DMS153 (cell line): ENCODE measurements at places on chromosomes 5 and 9.

- DNase-seq, result no peak
Measured at GRCh38 chr5:143314659-143315058, 88.8 kb downstream of the NR3C1 start.

DNA sequence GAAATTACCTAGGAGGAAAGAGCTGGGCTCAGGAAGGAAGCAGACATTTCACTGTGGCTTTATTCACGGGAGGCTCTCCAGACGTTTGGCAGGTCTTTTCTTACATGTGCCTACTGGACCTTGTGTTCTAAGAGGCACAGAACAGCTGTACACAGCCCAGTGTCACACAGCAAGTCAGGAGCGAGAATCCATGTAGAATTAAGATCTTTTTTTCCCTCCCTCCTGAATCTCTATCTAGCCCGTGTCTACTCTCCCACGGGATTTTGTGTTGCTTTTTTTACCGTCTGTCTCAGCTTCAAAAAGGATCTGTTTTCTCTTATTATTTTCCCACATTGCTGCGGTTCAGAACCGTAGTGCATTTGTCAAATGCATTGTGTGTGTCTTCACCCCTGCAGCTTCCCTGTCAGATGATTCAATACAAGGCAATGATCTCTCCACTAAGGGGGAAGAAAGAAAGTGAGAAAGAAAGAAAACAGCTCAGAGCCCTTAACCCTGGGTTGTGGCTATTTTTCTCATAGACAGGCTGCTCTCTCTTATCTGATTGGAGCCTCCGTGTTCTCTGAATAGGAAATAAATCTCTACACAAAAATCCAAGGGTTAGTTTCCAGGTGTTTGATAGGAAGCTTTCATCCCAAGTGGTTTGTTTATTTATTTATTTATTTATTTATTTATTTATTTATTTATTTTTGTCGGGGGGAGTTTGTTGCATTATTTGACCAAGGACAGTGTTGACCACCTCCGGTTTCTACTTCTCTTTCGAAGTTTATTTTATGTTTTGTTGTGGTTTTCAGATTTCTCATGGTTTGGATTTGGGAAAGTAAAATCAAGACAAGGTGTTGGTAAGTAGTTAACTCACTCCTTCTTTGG lies 191.0 kb downstream of the NTRK2 start:
- DNase-seq, result no peak

DNA sequence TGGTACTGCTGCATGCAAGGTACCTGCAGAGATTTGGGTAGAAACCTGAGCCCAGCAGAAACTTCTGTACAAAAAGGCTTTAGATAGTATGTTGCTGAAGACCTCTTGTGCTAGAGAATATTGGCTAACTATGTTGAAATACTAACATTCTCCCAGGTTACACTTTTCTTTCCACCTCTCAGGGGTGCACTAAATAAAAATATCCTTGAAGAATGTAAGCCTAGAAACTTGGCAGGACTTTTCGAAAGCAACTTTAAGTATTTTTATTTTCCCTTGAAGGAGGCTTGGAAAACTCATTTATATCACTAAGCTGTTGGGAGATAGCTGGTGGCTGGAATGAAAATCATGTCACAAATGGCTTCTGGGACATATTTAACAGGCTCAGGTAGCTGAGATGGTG lies 50.0 kb downstream of the FBXL7 start:
- DNase-seq, result no peak

- no peak for DNase-seq
Measured at GRCh38 chr9:84296146-84296843, 44.3 kb downstream of the SLC28A3 start.

DNA sequence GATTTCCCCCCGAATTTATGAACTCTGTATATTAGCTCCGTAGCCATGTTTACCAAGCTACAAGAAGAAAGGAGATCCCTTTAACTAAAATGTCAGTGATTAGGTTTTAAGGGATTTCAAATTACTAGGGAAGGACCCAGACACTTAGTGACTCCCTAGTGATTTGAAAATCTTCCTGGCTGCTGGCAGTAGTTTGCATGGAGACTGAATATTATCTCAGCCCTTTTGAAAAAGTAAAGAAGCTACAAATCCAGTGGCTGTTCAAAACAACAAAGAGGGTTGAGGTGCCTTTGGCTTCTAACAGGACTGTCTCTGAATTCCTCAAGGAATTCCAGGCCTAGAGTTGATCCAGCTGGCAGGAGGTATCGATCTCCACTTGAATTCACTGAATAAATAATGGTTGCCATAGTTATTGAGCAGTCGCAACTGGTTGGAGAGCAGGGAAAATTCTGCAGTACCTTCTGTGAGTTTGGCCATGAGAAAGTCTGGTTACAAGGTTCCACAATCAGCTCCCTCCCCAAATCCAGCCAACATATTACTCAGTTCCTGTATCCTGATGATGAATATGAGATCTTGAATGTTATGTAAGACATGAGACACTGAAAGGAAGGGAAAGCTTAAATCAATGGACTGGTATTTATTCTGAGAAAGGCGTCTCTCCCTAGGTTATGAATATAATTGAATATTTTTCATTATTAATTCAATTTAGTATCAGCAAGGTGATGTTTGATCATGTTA lies 37.7 kb downstream of the NR4A3 start:
- DNase-seq, result no peak

- DNase-seq, result no peak
Measured at GRCh38 chr5:142608081-142608480, 77.8 kb downstream of the FGF1 start.

- DNase-seq, result no peak
Measured at GRCh38 chr9:123460091-123460490, 104.1 kb downstream of the CRB2 start.

DNA sequence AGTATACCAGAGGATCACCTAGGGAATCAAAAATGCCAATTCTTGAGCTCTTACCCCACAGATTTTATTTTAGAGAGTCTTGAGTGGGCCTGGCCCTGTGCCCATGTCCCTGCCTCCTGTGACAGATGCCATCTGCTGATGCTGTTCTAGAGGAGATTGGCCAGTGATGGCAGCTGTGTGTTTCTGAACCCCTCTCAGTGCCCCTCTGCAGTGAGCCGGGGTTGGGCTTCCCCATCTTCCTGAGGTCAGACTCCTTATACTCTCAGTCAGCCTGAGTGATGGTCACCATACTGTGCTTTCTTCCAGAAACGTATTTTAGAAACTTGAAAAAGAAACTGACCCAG lies 6.1 kb downstream of the PTCD2 start:
- DNase-seq, result no peak

DNA sequence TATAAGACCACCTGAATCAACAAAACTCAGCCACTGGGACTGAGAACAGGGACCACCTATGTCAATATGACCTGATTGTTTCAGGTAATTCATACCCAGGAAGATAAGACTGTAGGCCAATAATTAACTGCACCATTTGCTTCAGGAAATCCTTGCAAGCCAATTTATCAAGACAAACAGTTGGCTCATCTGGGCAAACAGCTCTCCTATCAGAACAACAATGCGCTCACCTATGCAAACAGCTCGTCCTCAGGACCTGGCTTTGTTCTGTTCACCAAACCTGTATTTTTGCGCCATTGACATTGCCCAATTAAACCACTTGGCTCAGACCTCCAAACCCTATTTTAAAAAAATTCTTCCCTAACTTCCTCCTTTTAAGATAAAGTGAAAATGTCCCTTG lies 92.3 kb upstream of the MARCHF11 start:
- peak; percentile 94 for DNase-seq

DNA sequence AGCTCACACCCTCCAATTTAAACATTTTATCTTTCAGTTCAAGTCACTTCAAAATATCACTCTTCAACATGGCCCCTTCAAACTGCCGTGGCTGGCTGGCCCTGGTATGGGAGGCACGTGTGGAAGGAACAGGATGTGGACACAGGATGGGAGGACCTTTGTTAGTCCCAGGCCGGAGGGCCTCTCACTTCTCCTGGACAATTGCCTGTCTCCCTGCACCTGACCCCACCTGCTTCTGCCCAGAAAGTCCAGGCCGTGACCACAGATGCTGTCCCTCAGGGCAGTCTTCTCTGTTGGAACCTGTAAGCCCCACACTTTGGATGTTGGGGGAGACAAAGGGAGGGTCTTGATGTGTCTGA lies 19.4 kb downstream of the AMBP start:
- DNase-seq, result no peak

GRCh38 chr5:111932628-111933027 lies 175.6 kb upstream of the NREP start:
- no peak for DNase-seq

DNA sequence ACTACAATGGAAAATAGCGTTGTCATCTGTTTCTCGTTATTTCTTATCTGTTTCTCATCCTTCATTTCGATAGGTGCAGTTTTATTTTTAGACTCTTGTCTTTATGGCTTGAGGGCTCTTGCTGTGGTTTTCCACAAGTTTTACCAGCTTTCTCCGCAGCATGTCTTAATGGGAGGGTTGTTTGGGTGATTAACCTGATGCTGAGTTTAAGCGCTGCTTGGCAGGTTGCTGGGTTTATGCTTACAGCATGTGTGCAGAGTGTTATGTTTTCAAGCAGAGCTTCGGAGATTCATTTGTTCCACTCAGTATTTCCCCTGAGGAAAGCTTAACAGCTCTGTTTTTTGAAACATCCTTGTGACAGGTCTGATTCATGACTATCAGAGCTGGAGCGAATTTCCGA lies 154.0 kb downstream of the SLC12A2 start:
- DNase-seq, result no peak

GRCh38 chr5:166499447-166500240 lies 1791.8 kb upstream of the WWC1 start:
- DNase-seq, result no peak

DNA sequence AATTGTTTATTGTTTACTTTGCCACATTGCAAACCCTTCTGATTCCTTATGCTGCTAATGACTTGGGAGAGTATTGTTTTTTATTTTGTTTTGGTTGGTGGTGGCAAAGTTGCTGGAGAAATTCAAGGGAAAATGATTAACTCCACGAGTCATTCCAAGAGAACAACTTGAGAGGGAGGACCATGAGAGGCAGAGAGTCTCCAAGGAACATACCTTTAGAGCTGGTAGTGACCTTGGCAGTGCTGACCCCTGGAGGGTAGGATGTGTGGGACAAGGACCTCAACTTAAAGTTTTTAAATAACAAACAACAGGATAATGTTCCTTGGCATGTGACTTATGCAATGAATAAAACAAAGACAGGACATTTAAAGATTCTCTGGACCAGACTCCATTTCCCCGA lies 139.7 kb downstream of the LRRC70 start:
- no peak for DNase-seq

GRCh38 chr5:150484964-150485692 lies 22.8 kb upstream of the NDST1 start:
- DNase-seq, result no peak

DNA sequence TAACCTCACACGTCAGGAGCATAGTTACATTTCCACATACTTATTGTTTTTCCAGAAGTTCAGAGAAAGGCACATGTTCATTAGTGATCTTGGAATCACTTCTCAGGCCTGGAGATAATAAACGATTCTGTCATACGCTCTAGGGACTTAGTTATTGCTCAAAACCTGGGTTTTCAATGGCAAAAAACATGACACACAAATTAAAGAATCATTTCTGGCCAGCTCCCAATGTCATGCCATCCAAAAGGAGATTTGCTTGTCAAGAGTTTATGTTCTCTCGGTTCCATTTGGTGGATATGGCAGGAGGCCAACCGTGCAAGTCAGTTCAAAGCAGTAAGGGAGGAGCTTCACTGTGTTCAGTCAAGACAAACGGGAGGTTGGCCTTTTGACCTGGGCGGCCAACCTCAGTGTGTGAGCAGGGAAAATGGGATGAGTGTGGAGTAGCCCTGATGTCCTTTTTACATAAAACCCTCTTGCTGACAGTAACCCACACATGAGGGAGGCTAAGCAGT lies 123.4 kb downstream of the NXNL2 start:
- DNase-seq, result no peak

- no peak for DNase-seq
Measured at GRCh38 chr5:15585841-15586591, 86.0 kb downstream of the FBXL7 start.

- DNase-seq, result no peak
Measured at GRCh38 chr5:64700765-64701164, 10.5 kb downstream of the SHISAL2B start.
